ENCODE measurements at places on chromosomes 2 and 18.
A peak's percentile ranks its signal among the peaks of the same experiment; 100 is the strongest.

GRCh38 chr2:18599509-18600254, 10.3 kb upstream of the NT5C1B start:
- no peak for DNase-seq

GRCh38 chr2:210195101-210195852, 24.1 kb upstream of the KANSL1L start:
- no peak for DNase-seq

GRCh38 chr2:144432921-144433320, 87.0 kb downstream of the ZEB2 start:
- no peak for DNase-seq

- DNase-seq: no peak
These were observed 118.1 kb upstream of the MGAT5 start for GRCh38 chr2:134135793-134136192.

DNA sequence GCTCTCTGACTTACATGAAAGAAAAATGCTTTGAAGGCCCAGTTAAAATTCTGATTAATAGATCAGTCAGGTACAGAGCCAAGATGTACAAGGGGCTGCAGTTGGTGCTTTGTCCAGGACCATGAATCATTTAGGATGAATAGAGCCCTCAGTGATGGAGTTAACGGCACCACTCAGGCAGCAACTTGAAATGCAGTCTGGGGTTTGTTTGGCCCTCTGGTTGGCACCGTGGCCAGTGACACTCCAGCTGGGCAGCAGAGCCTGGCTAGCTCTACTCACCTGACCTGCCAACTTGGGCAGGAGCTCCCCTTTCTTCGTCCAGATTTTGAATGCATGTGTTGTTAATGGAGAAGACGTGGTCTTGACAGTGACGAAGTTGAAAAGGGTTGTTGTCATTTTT, 493.0 kb upstream of the ACVR2A start:
- no peak for DNase-seq

- DNase-seq: no peak
These were observed 170.5 kb downstream of the EIPR1 start for GRCh38 chr2:3207091-3207491.

DNA sequence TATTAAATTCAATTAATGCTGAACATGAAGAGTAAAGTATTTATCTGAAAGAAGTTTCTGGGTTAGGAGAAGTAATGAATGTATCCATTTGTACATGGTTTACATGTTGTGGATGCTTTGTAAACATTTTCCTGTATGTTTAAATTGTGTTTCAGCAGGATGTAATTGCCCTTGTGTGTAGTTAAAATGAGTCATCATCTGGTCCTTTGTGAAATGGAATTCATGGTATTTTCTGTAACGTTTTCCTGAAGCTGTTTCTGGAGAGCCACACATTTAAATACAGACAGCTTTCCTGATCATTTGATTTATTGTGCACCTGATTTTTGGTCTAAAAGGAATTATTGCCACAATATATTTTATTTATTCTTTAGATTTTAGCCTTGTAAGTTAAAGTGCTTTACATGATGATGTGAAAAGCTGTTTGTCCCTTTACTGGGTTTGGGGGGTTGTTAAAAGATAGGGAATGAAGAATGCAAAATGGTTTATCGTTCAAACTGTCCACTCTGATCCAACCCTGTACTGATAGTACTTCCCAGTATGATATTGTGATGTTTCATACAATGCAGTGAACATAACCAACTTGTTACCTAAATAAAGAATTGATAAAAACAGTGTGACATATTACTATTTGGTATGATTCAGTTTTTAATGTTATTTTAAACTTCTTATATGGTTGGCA, 41.7 kb upstream of the SLC3A1 start:
- DNase-seq: no peak

GRCh38 chr2:60742419-60742818, 13.6 kb upstream of the PAPOLG start:
- DNase-seq: no peak

DNA sequence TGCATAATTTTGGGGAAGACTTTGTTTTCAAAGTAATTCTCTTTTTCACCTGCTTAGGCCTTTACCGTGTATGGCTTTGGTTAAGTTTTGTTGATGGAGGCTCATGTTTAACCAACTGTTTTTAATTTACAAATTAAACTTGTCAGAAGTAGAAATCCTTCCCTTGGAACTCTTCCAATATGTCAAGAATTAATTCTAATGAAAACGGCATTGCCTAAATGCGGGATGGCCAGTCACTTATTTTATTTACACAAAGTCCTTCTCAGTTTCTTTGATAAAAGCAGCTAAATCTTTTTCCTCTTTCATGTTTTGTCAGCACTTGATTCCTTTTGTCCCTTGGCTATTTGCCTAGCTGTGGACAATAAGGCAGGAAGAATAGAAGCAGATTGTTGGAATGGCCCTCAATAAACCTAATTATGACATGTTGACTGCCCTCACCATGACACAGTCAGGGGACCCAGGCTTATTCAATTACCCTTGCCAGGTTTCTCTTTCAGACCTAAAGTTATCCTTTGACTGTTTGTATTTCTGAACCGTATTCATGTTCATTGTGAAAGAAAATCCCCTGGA, 26.3 kb downstream of the PAX3 start:
- no peak for DNase-seq

DNA sequence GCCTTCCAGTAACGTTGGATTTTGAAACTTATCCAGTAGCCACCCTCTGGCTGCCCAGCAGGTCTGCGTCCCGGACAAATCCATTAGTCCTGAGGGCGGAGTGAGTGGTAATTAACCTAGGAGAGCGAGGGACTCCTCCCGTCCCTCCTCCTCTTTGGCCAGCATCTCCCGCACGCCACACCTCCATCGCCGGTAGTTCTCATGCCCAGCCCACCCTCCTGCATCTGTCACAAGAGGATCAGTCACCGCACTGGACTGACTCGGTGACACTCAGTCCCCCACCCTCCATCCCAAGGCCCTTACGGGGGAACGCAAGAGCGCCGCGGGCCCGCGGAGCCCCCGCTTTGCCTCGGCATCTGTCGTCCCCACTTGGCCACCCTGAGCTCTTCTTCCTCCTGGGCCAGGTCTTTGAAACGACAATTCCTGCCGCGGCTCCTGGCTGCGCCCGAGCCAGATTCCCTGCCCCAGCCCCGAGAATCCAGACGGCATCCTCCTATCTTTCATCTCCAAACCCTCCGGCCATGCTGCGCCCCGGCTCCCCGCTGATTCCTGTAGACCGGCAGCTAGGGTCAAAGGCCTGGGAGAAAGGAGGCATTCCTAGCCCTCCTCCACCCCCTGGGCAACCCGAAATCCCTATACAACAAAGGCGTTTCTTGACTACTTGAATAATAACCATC, 77.5 kb downstream of the EIF2AK3 start:
- no peak for DNase-seq

GRCh38 chr18:58898010-58898799, 33.5 kb downstream of the ZNF532 start:
- no peak for DNase-seq

DNA sequence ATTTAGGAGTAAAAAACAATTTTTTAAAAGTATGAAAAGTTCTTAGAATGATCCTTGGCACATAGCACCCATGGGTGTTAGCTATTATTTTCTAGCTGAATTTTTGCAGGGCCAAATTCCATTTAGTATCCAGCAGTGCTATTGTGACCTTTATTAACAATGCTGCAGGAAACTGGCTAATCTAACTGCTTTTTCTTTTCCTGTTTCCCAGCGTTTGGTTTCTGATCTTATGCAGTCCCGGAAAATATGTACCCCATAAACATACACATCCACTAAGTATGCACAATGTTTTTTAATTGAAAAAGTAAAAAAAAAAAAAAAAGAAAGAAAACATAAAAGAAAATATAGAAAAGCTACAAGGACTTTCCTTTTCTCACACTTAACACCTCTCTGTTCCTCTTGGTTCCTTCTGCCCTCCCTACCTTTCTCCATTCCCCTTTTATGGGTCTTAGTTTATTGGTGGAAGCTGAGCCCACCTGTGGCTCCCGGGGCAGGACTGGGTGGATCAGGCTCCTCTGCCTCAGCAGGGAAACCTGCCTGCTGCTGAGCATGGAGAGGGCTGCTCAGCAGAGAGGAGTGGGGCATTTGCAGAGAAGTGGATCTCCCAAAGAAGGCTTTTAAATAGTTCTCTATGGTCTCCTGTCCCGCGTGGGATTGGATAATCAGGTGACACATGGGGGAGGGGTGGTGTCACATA, 9.3 kb upstream of the SLC16A14 start:
- no peak for DNase-seq

- DNase-seq: no peak
These were observed 201.6 kb downstream of the HDAC4 start for GRCh38 chr2:239199041-239199768.

- no peak for DNase-seq
These were observed 28.3 kb upstream of the INSIG2 start for GRCh38 chr2:118059919-118060478.

DNA sequence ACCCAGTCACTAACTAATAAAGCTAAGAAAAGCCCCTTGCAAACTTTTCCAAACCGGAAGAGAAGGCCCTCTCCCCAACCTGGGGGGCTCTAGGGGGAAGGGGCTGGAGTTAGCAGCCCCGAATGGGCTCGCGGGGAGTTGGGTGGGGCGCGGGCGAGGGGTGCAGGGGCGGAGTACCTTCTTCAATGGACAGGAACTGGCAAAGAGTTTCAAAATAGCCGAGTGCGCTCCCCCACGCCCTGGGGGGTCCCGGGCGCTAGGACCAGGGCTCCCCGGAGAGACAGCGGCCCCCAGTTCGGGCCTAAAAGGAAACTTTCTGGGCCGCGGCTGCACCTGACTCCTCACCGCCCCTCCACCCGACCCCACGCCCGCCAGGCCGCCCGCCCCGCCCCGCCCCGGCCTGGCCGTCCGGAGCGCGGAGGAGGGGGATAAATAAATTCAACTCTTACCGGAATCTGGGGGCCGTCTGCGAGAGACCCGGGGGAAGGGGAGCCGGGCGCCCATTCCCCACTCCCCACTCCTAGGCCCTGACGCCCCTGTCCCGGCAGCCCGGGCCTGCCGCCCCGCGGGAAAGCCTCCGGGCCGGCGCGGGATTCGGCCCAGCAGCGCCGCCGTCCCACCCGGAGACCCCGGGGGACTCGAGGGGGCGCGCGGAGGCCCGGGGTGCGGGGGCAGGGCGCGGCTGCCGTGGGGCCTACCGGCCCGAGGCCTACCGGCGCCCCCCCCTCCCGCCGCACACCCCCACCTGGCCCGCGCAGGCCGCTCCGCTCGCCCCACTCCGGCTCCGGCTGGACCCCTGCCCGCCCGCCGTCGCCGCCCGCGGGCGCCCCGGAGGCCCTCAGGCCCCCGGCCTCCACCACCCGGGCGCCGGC, 868 bp downstream of the INO80D start:
- DNase-seq: peak; percentile 58

- no peak for DNase-seq
These were observed 8.5 kb upstream of the RMDN2 start for GRCh38 chr2:37916512-37917082.

- no peak for DNase-seq
These were observed 106.8 kb upstream of the FN1 start for GRCh38 chr2:215542690-215543089.

GRCh38 chr2:20525041-20526035, 78.5 kb downstream of the RHOB start:
- no peak for DNase-seq

DNA sequence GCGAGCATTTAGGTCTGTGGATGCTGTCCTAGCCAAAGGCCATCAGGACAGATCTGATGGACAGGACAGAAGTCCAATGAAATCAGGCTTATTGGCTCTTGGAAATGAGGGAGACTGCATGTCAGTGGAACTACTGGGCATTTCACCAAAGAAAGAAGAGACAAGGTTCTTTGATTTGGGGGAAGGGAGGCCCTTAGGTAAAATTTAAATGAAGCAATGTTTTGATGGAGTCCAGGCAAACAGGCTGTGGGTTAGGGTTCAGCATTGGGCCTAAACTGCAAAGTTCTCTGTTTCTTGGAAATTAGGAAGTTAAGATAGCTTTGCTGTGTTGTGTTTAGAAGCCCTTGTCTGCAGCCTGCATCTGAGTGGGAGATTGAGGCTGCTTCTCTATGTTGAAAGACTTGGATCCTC, 31.6 kb upstream of the RNF149 start:
- no peak for DNase-seq

DNA sequence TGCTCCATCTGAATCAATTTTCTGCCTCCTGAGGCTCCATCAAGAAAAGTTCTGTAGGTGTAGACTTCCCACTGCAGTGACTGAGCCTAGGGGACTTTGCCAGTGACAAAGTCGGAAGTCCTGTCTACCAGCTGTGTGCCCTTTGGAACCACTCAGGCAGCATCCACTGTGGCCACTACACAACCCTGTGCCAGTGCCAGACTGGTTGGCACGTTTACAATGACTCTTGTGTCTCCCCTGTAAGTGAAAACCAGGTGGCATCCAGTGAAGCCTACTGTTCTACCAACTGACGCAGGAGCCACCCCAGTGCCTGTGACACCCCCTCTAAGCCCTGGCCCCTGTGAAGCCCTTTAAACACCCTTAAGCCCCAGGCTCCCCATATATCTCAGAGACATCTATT, 132.1 kb upstream of the SERPINE2 start:
- no peak for DNase-seq

DNA sequence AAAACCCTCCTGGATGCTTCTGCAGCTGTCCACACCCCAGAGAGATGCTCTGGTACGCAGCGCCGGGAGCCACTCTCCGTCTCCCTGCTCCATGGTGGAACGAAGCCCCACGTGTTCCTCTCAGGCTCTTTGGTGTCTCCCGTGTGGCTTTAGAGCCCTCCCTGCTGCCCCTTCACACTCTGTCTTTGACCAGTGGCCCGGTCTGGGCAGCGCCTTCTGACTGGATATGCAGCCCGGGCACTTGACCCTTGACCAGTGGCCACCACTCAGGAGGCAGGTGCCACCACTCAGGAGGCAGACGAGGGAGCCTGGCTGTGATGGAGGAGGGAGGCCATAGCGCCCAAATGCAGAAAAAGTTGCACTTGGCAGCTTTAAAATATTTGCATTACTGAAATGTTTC, 214.5 kb upstream of the SALL3 start:
- no peak for DNase-seq

- no peak for DNase-seq
These were observed 36.1 kb downstream of the RRM2 start for GRCh38 chr2:10158681-10159080.

DNA sequence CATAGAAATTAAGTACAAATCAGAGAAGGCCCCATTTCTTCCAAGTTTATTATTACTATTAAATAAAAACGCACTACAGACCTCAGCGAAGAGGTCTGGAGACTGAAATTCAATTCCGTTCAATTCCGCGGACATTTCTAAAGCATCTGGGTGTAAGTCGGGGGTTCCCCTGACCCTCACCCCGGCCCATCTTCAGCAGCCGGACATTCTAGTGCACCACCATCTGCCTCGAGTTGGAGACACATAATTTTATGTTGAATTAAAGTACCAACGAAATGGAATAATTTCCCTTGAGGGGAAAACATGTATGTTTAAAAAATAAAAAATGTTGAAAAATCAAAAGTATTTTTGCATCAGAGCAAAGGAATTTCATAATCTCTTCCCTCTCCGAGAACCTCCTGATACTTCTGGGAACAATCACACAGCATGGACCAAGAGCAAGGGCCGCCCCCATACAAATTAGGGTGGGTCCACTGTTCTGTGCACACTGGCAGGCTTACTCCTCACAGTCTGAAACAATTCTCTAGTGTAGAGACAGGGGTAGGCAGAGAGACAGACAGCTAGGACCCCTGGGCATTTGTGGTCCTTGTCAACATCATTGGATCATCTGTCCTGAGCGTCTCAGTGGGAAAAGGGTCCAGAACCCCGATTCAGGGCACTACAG, 29.3 kb downstream of the MBP start:
- no peak for DNase-seq

GRCh38 chr2:239290618-239291474, 110.0 kb downstream of the HDAC4 start:
- no peak for DNase-seq

GRCh38 chr2:152558158-152558984, 158.9 kb downstream of the PRPF40A start:
- DNase-seq: no peak

All from activated T-cell treated with anti-CD3 and anti-CD28 coated beads, Interleukin-2, amount 50 U/mL, for 72 hours (primary cell).